Naive B cell (primary cell): ENCODE measurements at places on chromosomes 11 and 22.

DNA sequence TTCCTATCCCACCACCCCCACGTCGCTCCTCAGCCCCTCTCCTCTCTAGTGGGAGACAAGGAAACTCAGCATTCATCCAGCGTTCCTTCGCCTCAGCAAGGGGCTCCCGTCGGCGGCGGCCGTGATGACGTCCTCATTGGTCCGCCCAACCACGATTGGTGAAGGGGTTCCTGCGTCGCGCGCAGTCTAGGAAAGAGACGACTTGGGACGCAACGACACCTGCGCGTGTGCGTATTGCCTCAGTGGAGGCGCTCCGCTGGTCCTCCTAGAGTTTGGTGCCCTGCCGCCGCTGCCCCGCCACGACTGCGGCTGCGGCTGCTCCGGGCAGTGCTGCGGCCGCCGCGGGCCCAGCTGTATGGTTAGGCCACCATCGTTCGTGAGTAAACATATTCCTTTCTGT, 56.6 kb downstream of the CCDC81 start:
- DNase-seq, result no peak

DNA sequence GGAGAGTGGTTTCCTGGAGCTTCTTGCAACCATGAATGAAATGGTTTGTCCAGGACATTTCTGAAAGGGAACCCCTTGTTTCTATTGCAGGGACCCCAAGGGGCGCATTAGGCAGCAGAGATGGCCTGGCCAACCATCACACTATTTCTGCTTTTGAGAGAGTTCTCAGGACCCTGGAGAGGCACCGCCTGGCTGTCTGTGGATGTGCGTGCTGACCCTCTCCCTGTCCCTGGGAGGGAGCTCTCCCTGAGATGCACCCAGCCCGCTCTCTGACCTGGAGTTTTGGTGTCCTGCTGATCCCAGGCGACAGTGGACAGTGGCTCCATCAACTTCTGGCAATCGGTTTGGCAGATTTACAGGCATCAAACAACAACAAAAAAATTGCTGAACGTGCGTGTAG, 80.3 kb upstream of the SLC22A12 start:
- DNase-seq, result no peak

- DNase-seq, result no peak
Observed at GRCh38 chr11:126840975-126841374, 159.6 kb downstream of the KIRREL3 start.

- DNase-seq, result no peak
Observed at GRCh38 chr11:17473071-17473744, 3.4 kb downstream of the ABCC8 start.

GRCh38 chr11:17568944-17569343, 21.9 kb downstream of the OTOG start:
- no peak for DNase-seq

- DNase-seq, result no peak
Observed at GRCh38 chr11:79185351-79185750, 255.5 kb downstream of the TENM4 start.

DNA sequence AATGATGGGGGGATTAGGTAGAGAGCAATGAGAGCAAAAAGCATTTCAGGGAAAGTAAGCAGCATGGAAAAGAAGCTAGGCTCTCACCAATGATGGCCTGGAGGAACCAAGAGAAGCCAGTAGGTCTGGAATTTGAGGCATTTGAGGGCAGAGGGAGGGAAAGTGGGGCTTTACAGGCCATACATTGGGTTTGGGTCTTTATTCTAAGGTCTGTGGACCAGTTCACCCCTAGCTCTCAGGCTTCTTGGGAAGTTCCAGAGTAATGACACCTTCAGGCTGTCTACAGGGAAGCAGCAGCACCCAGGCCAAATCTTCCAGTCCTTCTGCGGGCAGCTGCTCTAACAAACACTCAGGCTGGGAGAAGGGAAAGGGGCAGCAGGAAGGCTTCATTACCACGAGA, 29.4 kb downstream of the ARFGAP2 start:
- DNase-seq, result no peak

GRCh38 chr11:59787816-59788215, 22.8 kb downstream of the MRPL16 start:
- no peak for DNase-seq

DNA sequence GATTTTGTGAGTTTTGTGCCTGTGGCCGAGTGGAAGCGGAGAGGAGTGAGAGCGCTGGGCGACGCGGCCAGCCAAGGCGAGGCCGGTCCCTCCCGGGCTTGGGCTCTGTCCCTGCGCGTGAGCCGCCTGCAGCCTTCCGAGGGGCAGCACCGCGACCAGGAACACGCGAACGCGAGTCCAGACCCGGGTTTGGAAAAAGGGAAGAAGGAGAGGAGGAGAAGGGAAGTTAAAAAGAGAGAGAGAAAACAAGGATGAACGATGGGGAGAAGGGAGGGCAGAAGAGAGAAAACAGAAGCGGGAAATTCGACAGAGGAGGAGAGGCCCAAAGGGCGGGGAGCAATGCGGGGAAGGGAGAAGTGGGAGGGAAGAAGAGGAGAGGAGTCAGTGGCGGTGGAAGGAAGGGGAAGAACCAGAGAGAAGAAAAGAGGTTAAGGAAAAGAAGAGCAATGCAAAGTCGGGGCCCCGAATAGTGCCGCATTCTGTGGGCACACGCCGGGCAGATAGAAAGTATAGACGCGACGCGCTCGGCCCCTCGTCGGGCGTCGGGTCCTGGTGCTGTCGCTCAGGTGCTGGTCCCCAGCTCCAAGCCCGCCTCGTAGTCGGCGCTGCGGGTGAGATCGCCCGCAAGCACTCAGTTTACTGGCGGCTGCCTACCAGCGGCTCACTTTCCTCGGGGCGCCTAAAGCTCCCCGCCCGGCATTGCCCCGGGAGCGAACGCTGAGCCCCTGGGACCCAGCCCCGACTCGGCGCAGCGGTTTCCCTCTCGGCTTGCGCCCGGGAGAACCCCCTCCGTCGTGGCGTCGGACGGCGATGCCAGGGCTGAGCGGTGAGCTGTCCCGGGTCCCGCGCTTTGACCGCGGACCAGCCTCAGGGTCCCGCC, 2.8 kb upstream of the BARX2 start:
- no peak for DNase-seq
